ENCODE measurements at places on chromosomes 3 and 15. TPM values are rescaled to one million over a fixed set of nuclear protein-coding genes. Genes with fewer than 3 reads are reported as not detected.

GRCh38 chr3:194269610-194270145, 81.5 kb downstream of the CPN2 start:
- peak overlapping the region; percentile 89 for H3K27ac ChIP-seq
- H3K36me3 ChIP-seq = no peaks in the 10 kb centered on the region
- peak; percentile 93 for DNase-seq
- H3K27me3 ChIP-seq = no peaks in the 10 kb centered on the region
- H3K4me1 ChIP-seq = peaks cover 71% of the 10 kb centered on the region
- H3K4me3 ChIP-seq = no peak overlapping the region

DNA sequence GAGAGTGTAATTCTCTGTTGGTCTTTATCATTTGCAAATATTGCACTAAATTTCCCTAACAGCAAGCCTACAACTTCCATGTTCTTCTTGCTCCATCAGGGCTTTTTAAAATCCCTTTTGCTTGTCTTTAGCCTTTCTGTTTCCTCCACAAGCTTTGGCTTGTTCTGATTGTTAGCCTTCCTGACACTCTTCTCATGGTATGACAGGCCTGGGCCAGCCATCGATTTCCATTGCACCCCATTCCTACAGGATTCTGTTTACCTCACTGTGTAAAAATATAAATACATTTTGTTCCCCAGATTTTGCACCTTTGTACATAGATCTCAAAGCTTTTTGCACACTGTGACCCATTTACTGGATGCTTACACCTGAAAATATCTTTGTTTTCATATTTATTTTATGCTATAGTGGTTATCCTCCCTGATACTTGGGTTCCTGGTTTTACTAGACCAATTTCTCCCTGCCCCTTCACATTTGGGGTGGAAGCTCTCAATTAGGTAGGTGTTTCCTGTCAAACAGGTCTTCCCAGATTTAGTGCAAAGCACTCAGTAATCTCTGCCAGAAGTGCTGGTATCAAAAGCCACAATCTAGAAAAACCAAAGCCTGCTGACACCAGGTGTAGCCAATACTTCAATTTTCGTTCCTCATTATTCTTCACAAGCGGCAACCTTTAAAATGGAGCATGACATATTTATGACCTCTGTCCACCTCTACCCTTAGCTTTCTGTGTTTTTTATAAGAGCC, 57.9 kb upstream of the PPP2R3A start:
- H3K27me3 ChIP-seq = no peaks in the 10 kb centered on the region
- DNase-seq = no peak
- no peak overlapping the region for H3K27ac ChIP-seq
- no peaks in the 10 kb centered on the region for H3K4me1 ChIP-seq

TMIE gene
- not detected for total RNA-seq

RTP2 gene
- not detected for total RNA-seq

DHFR2 gene
- 5.4 TPM for total RNA-seq

PIAS1 gene
- 72.0 TPM for total RNA-seq

HTR3E gene
- total RNA-seq = not detected
